IMR-90 (cell line): ENCODE measurements at places on chromosomes 5 and 9. TPM values are rescaled to one million over a fixed set of nuclear protein-coding genes. Genes with fewer than 3 reads are reported as not detected.

DNA sequence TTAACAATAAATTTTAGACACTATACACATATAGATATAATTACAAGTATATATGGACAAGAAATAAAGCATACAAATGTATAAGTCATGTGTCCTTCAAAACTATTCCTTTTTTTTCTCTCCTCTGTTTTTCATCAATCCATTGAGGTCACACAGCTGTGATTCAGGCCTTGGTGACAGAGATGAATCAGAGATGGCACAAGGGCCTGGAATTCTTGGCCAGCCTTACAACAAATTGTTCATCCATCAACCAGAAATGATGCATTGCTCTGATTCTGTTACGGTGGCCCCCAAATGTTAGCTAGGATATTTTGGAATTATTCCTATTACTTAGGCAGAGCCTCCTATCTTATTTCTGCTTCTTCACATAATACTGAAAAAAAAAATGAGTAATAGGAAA lies 108.7 kb upstream of the MPDZ start:
- DNase-seq, result no peak

DNA sequence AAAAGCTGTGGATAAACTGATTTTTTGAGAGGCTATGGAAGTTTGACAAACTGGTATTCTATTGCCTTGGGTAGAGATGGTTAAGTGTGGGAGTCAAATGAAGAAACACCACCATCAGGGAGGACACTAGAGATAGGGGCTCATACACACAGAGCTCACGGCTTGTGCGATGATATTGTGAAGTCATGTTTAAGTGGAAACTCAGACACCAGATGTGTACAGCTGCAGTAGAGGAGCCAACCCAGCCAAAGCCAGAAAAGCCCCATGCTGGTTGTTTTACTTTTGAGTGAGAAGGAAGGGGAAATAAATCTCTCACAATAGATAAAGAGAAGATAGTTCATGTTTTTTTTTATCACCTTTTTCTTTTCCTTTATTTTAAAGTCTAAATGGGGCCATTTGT lies 377.7 kb downstream of the DMRT2 start:
- DNase-seq, result no peak

DNA sequence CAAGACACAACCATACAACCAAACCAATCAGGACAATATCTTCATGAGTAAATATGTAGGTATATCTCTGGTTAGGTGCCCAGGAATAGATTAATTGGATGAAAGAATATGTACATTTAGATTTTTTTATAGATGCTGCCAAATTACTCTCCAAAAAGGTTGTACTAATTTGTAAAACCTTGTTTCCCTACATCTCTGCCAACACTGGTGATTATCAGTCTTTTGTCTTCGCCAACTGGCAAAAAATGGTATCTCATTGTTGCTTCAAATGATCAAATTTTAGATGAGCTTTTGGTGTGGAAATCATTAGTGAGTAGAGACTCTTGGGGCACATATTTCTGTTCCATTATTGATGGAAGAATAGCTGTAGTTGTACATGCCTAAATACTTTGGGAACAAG lies 90.7 kb upstream of the ELL2 start:
- no peak for DNase-seq

- peak; percentile 63 for DNase-seq
Observed at GRCh38 chr9:2016408-2017330, 1.5 kb downstream of the SMARCA2 start.

DNA sequence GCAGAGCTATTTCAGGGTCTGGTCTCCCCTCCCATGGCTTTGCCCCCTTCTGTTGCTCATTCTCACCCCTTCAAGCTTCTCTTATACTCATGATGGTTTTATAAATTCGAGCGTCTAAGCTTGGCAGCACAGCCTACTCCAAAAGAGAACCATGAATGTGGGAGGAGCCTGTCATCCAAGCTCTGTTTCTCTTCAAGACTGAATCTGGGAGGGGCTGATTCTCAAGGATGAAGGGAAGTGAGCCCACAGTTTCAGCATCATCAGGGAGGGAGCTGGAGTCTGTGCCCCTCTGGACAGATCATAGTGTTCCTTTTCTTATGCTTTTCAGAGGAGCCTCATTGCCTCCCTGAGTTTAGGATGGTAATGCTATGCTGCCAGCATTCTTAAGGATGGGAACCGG lies 168.6 kb downstream of the CFAP90 start:
- no peak for DNase-seq

Gene DEPDC1B
- total RNA-seq, result 9.3 and 10.0 TPM in 2 replicates
